ENCODE measurements at places on chromosomes 6 and 20. TPM values are rescaled to one million over a fixed set of nuclear protein-coding genes. Genes with fewer than 3 reads are reported as not detected.

LY6G6D gene
- total RNA-seq: not detected

TNNC2 gene
- not detected for total RNA-seq

TLDC2 gene
- not detected for total RNA-seq

- H3K4me1 ChIP-seq: peaks cover 19% of the 10 kb centered on the region
- no peaks in the 10 kb centered on the region for H3K27me3 ChIP-seq
- H3K36me3 ChIP-seq: peaks cover 7% of the 10 kb centered on the region
- no peak overlapping the region for H3K27ac ChIP-seq
- no peak overlapping the region for H3K4me3 ChIP-seq
Measured at GRCh38 chr20:1700990-1701389, 43.4 kb upstream of the SIRPG start.

DNA sequence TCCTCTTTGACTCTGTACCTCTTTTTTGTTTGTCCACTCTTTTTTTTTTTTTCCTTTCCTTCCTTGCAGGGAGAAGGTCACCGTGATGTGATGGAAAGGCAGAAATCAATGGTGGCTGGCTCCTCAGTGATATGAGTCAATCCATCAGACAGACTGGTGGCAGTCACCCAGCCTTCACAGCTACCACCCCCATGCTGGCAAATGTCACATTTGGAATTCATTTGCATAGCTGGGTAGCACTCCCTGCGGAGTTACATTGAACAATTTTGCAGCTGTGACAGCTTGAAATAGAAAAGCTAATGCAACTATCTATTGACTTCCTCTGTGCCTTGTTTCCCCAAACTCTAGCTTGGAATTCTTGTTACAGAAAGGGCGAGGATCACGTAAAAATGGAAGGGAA lies 668.4 kb downstream of the C6orf118 start:
- H3K36me3 ChIP-seq: no peaks in the 10 kb centered on the region
- DNase-seq: no peak

GRCh38 chr6:165543781-165544180 lies 119.3 kb downstream of the PDE10A start:
- no peak overlapping the region for H3K27ac ChIP-seq
- no peak overlapping the region for H3K4me3 ChIP-seq
- H3K27me3 ChIP-seq: no peaks in the 10 kb centered on the region
- no peaks in the 10 kb centered on the region for H3K36me3 ChIP-seq
- DNase-seq: no peak

DNA sequence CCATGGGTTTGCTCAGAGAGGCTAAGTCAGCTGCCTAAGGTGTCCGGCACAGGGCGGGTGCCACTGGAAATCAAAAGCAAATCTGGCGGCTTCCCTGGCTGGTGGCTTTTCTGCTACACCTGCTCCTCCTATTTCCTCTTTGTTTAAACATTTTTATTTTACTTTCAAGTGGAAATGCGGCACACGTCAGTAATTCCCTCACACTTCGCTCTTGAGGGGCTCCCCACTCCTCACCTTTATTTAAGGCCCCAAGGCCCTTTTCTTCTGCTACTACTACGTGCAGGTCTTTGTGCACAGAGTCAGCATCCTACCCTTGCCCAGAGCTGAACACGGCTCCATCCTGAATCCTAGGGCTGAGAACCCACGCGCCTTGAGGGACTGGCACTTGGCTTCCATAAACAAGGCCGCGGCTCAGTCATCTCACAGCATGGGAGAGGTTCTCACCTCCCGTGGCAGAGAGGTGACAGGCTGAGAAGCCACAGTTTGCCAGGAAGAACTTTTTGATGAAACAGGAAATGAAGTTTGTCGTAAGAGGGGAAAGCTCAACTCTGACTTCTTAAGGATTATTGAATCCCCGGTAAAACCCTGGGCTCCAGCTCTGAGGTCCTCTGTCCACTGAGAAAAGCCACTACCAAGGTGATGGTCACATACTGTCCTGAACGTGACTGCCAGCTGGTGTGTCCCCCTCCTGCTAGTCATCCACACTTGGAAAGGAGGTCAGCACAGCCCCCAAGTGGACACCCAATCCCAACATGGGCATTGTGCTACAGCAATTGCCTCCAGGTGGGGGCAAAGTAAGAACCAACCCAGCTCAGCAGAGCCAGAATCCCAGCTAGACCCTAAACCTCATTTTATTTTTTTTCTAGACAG lies 48.0 kb downstream of the NFATC2 start:
- DNase-seq: peak; percentile 49
- peaks cover 82% of the 10 kb centered on the region for H3K36me3 ChIP-seq
- peak overlapping the region; percentile 97 for H3K27ac ChIP-seq
- no peaks in the 10 kb centered on the region for H3K27me3 ChIP-seq

- no peaks in the 10 kb centered on the region for H3K4me1 ChIP-seq
- H3K27me3 ChIP-seq: no peaks in the 10 kb centered on the region
- H3K36me3 ChIP-seq: peaks cover 31% of the 10 kb centered on the region
- no peak for DNase-seq
- no peak overlapping the region for H3K4me3 ChIP-seq
- no peak overlapping the region for H3K27ac ChIP-seq
Measured at GRCh38 chr6:18464176-18464575, 77.0 kb downstream of the RNF144B start.

- H3K4me1 ChIP-seq: peaks cover 4% of the 10 kb centered on the region
- no peak overlapping the region for H3K27ac ChIP-seq
- H3K36me3 ChIP-seq: no peaks in the 10 kb centered on the region
Measured at GRCh38 chr6:154594496-154595198, 84.2 kb upstream of the CNKSR3 start.

DNA sequence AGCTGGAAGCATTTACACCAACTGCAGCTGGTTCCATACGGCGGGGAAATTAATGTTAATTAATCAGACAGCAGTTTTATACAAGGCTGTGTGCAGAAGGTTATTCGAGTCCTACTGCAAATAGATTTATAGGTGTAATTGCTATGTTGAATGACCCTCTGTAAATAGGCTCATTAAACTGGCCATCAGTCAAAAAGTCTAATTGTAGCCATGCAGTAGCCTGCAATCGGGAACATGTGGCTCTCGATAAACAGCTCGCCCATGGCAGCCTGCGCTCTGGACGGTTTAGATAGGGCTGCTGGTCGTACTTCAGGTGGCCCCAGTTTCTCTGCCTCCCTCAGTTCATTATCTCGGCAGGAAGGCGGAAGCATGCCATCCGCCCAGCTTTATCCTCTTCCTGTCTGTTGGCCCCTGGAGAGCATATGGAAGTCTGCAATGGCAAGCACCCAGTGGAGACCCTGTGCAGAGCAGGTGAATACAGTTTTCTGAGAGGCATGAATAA lies 143.2 kb downstream of the MBOAT1 start:
- H3K27ac ChIP-seq: no peak overlapping the region
- no peaks in the 10 kb centered on the region for H3K4me1 ChIP-seq
- peaks cover 31% of the 10 kb centered on the region for H3K27me3 ChIP-seq
- DNase-seq: no peak

DNA sequence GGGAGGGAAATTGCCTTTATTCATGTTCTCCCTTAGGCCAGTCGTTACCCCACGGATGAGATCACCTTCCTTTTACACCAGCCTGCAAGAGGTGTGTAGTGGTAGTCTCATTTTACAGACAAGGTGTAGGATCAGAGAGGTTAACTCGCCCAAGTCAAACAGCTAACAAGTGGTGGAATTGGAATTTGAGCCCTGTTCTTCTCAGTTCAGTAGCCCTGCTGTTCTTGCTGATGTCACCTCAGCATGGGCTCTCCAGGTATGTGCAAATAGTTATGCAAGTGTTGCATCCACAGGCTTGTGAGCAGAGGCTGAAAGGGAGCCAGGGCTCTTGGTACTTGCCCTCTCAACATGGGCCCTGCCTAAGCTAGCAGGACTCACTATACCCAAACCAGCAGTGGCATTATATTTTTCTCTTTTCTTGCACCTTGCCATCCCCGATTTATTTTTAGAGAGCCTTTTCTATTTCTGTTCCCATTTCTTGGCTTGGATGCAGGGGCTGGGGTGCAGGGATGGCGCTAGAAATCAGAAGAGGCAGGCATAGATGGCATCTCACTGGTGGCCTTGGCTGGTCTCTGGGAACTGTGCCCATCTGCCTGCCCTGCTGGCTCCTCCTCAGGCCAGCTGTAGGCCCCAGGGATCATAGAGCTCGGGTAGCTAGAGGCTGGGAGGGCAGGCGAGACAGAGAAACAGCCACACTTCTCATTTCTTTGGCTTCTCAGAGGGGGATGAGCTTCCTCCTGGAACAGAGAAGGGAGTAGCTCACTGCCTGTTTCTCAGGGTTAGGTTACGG lies 18.2 kb downstream of the PPARD start:
- peak overlapping the region; percentile 18 for H3K27ac ChIP-seq
- H3K4me3 ChIP-seq: no peak overlapping the region
- peaks cover 38% of the 10 kb centered on the region for H3K4me1 ChIP-seq
